Tibial nerve (tissue), 4 donors: ENCODE measurements at places on chromosomes 2 and 18. TPM values are rescaled to one million over a fixed set of nuclear protein-coding genes. Genes with fewer than 3 reads are reported as not detected.

HSPD1 gene
- total RNA-seq = 110 TPM

STPG4 gene
- total RNA-seq = not detected

CCDC141 gene
- total RNA-seq = 1.7 TPM

PRKAG3 gene
- total RNA-seq = not detected

ANO7 gene
- 1.2 TPM for total RNA-seq

FHOD3 gene
- total RNA-seq = 25.9 TPM

PROM2 gene
- total RNA-seq = 2.2 TPM

NOSTRIN gene
- 22.8 TPM for total RNA-seq

CTAGE1 gene
- not detected for total RNA-seq

TMEM37 gene
- total RNA-seq = 3.7 TPM

PKDCC gene
- 155 TPM for total RNA-seq

PPM1B gene
- 54.2 TPM for total RNA-seq
